ENCODE measurements at places on chromosomes 4 and X. TPM values are rescaled to one million over a fixed set of nuclear protein-coding genes. Genes with fewer than 3 reads are reported as not detected.

The AR gene
- total RNA-seq, result 7.7 TPM

The SRPX gene
- 14.5 TPM for total RNA-seq

The BMPR1B gene
- total RNA-seq, result 2.6 TPM

The TRPC5OS gene
- not detected for total RNA-seq

The OPRPN gene
- not detected for total RNA-seq

The SSX4B gene
- not detected for total RNA-seq

The NKRF gene
- 11.0 TPM for total RNA-seq

The CLGN gene
- total RNA-seq, result 1.8 TPM

The SLC9A6 gene
- 14.1 TPM for total RNA-seq

The SULT1B1 gene
- total RNA-seq, result 0.34 TPM

The GAGE12H gene
- not detected for total RNA-seq

The TSR2 gene
- total RNA-seq, result 26.5 TPM

The PLAC8 gene
- total RNA-seq, result 1.6 TPM

The GAGE2A gene
- total RNA-seq, result not detected

The GNRHR gene
- not detected for total RNA-seq

The CLDN22 gene
- not detected for total RNA-seq

The PRICKLE3 gene
- total RNA-seq, result 11.9 TPM

The GPR34 gene
- total RNA-seq, result not detected

The RS1 gene
- not detected for total RNA-seq

The SPANXB1 gene
- total RNA-seq, result 5.3 TPM

GRCh38 chr4:154049457-154050181, 260.7 kb upstream of the SFRP2 start:
- DNase-seq, result no peak

DNA sequence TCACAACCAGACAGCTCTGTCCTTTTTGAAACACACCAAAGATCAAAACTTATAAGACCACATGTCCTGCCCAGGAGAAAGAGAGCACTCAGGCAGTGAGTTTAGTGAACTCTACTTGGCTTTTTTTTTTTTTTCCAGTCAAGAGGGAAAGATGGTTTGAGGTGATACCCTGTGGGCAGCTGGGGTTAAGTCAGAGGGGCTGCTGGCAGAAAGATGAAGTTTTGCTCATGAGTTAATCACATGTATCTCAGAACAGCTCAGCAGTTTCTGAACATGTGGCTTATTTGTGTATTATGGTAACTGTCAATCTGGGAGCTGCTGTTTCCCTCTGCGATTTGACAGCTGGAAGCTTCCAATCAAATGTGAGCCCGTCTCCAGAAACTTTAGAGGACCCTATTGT, 56.4 kb upstream of the MAP3K15 start:
- no peak for DNase-seq

GRCh38 chrX:41722816-41723618, 964 bp upstream of the GPR82 start:
- no peak for DNase-seq

DNA sequence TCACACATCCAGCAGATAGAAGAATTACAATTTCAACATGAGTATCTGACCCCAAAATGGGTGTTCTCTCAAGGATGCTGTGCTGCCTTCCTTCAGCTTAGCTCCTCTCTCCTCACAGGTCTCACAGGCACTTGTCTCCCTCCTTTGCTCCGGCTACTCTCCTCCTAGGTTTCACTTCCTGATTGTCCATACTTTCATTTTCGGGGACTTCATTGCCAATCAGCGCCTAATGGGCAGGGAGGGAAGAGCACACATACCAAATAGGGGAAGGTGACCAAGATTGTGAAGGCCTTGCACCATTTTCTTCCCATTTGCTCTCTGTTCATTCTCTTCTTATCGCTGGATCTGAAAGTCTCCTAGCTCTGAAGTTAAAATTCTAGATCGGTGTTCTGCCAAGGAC, 125.4 kb upstream of the EOLA2 start:
- DNase-seq, result no peak

DNA sequence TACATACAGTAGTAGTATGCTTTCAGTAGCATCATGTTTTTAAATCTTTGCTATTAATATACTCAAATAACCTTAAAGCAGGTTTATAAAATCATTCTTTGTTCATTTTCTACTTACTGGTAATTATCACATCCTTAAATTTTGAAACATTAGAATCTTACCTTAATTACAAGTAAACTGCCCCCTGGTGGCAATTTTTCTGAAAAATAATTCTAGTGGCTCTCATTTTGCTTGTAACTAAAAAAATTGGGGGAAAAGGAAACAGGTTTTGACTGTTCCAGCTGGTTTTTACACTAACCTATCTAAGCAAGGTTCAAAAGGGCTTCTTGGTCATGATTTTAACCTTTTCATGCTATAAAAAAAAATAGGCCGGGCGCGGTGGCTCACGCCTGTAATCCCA, 18.5 kb upstream of the DCAF4L1 start:
- no peak for DNase-seq

- DNase-seq, result no peak
Observed at GRCh38 chrX:150429594-150429993, 66.5 kb downstream of the MAMLD1 start.

GRCh38 chr4:1598206-1599025, 85.7 kb downstream of the FAM53A start:
- DNase-seq, result no peak

DNA sequence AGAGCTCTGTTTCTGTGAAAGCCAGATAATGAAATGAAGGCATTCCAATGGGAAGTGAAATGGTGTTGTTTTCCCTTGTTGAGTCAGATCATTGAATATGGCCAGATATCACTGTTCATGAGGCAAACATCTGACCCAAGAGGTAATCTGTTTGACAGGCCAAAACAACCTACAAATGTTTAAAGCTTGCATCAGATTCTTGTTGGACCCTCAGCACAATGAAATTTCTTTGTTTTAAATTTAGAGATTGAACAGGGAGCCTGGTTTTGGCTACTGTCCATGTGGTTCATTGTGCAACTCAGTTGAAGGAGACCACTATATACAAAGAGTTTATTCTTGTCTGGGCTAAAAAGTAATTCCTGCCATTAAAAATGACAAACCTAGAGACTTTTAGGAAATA, 159.1 kb downstream of the AFF2 start:
- DNase-seq, result no peak

DNA sequence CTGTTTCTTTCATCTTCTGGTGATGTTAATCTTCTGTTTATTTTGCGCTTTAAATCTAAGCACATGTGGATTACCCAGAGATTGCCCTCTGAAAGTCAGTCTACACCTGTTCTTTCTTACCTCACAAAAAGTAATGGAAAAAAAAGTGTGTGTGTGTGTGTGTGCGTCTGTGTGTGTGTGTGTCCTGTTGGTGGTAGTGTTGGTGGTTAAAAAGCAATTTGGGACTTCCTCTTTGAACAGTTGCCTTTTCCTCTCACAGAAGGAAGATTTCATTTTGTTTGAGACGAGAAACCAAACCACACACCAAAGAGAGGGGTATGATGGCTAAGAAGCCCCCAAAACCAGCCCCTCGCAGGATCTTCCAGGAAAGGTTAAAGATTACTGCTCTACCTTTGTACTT, at the start of gene STAP1:
TSS of gene STAP1 (plus strand) at position 235 of the 400 bp plus-strand sequence. CDS start at position 318, 83 bp downstream.
- no peak for DNase-seq

GRCh38 chrX:155068165-155068564, 2.8 kb downstream of the CMC4 start:
- no peak for DNase-seq

GRCh38 chrX:15873566-15873965, 19.0 kb upstream of the AP1S2 start:
- DNase-seq, result no peak

- no peak for DNase-seq
Observed at GRCh38 chr4:138588501-138588900, 346.4 kb upstream of the SLC7A11 start.

- DNase-seq, result no peak
Observed at GRCh38 chr4:139265654-139266053, 14.4 kb downstream of the MGARP start.

DNA sequence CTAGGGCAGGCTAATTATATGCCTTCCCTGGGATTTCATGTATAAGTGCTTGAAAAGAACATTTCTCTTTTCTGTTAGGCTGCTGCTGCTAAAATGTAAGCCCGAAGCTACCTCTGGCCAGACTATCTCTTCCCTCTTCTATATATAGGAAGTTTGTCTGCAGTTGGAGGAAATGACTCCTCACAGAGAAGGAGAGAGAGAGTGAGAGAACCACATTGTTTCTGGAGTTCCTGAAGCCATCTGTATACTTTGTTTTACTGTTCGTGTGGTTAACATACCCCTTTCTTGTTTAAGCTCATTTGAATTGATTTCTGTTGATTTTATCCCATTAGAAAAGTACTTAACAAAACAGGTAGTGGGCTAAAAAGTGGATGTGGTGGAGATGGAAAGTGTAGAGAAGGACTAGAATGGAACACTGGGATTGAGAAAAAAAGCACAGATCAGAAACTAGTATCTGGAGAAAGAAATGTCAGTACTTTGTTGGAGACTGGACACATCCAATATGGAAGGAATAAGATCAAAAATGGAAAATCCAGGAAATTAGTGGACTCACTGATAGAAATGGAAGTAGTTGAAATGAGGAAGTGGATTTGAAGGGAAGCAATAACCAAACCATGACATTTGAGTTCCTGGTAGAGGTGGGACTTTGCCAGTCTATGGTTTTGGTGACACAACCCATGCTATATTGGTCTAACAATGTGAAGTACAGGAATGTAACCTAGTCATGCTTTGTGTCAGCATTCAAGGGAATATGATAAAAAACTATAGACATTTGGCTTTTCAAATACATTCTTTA, 112.6 kb downstream of the TMA16 start:
- no peak for DNase-seq

GRCh38 chr4:37679301-37679700, 6.9 kb downstream of the RELL1 start:
- DNase-seq, result no peak

- no peak for DNase-seq
Observed at GRCh38 chrX:76155786-76156185, 17.1 kb upstream of the PBDC1 start.

GRCh38 chr4:99808260-99808857, 8.3 kb upstream of the DAPP1 start:
- DNase-seq, result peak; percentile 49

- DNase-seq, result no peak
Observed at GRCh38 chr4:100017637-100018310, 67.7 kb upstream of the H2AZ1 start.

DNA sequence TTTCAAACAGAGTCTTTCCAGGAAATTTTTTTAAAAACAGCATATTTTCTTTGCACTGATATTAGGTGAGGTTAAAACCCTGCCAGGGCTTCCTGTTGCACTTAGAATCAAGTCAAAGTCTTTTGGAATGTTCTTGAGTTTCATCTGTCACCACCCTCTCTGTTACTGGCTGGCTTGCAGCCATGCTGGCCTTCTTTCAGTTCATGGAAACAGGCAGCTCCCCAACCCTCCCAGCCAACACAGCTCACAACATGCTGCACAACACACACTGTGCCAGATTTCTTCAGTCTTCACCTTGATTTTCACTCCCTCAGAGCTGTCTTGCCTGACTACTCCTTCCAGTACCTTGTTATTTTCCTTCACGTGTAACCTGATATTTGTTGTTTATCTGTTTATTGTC, 129.5 kb downstream of the KCNIP4 start:
- no peak for DNase-seq

- DNase-seq, result no peak
Observed at GRCh38 chr4:121189326-121190215, 25.4 kb upstream of the TNIP3 start.

- no peak for DNase-seq
Observed at GRCh38 chr4:52948057-52948423, 85.9 kb downstream of the RASL11B start.

GRCh38 chr4:91092398-91092980, 965.3 kb downstream of the CCSER1 start:
- no peak for DNase-seq

GRCh38 chrX:3815896-3816664, 102.6 kb upstream of the PRKX start:
- DNase-seq, result peak; percentile 39

- peak; percentile 60 for DNase-seq
Observed at GRCh38 chrX:133495464-133496391, 80.4 kb upstream of the GPC4 start.

Measured in mesothelial cell of epicardium (in vitro differentiated cells).